ENCODE measurements at places on chromosomes 7 and 10.

DNA sequence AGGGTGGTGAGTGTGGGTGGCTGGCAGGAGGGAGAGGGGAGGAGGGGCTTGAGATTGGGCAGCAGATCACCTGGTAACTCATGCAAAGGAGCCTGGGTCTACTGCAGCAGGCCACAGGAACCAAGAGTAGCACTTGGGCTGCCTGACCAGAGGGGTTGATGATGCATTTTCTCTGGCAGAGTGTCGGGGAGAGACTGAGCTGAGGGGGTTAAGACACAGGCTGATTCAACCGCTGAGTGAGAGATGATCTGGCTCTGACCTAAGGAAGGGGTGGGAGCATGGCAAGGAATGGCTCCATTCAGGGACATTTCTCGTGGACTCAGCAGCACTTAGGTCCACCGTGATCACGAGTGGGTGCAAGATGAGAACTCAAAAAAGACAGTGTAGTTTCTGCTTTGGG lies 115.5 kb upstream of the STK17A start:
- no peak for DNase-seq

DNA sequence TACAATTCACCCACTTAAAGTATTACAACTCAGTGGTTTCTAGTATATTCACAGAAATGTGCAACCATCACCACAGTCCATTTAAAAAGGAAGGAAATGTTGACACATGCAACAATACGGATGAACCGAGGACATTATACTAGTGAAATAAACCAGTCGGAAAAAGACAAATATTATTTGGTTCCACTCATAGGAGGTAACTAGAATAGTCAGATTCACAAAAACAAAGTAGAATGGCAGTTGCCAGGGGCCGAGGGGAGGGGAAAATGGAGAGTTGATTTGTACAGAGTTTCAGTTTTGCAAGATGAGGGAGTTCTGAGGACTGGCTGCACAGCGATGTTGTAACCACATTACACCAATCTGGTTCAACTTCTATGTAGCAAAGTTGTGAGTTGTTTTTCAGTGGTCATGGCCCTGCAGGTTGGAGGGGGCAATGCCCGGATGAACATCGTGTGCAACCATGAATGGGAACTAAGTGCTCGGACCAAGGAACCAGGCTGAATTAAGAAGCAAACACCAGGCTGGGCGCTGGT lies 17.6 kb upstream of the TNPO3 start:
- no peak for DNase-seq

DNA sequence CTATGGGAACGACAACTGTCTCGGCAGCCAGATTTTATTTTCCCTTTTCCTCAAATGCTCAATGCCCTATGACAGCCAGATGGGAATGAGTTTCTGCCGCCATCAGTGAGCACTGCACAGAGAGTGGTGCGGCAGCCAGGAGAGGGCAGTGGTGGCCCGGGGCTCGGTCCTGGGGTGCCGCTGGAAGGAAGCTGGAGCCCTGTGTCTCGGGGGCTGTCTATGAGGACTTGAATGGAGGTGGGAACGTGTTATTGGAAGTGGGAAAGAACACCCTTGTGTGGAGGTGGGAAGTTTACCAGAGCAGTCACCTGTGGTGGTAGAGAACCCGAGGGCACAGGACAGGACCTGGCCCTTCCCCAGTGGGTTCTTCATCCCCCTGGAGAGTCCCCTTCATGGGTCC lies 35.8 kb downstream of the JAKMIP3 start:
- DNase-seq, result no peak

- no peak for DNase-seq
These were observed 10.0 kb downstream of the SLC25A28 start for GRCh38 chr10:99610221-99610620.

DNA sequence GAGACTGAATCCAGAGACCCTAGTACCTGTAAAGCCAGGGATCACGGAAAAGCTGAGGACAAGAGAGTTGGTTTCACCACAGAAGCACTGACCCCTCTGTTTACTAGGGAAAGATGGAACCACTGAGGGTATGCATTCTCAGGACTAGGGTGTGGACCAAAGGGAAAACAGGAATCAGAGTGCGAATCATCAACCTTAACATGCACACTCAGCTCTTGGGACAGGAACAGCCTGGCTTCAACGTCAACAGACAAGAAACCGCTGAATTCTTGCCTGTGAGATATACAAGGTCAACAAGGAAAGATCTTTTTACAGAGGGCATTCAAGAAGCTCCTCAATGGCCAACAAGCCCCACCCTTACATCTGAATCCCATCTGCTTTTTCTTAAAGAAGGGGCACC lies 14.9 kb downstream of the TNRC18 start:
- DNase-seq, result no peak

DNA sequence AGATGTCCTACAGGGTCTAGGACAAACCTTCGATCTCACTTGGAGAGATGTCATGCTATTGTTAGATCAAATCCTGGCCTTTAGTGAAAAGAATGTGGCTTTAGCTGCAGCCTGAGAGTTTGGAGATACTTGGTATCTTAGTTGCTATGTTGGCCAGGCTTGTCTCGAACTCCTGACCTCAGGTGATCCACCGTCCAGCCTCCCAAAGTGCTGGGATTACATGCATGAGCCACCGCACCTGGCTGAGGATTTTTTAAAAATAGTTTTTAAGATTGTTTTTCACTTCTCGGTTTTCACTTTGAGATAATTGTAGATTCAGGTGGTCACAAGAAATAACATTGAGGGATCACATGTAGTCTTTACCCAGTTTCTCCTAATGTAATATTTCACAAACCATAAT lies 738.3 kb upstream of the POM121L12 start:
- DNase-seq, result no peak

DNA sequence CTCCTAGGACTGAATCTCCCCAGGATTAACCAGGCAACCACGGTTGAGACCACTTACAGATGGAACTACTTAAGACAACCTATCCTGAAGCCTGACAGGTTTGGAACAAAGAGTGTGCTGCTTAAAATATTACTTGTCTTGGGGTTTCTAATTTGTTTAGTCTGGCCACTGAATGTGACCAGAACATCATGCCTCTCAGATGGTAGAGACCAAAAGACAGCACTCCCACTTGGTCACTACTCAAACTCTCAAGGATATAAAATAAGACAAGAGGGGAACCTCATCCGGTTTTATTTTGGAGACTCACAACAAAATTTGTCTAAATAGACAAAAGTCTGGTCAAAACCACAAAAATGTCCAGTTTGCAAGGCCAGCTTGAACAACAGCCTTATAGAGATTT lies 15.3 kb downstream of the MRPL32 start:
- DNase-seq, result no peak

DNA sequence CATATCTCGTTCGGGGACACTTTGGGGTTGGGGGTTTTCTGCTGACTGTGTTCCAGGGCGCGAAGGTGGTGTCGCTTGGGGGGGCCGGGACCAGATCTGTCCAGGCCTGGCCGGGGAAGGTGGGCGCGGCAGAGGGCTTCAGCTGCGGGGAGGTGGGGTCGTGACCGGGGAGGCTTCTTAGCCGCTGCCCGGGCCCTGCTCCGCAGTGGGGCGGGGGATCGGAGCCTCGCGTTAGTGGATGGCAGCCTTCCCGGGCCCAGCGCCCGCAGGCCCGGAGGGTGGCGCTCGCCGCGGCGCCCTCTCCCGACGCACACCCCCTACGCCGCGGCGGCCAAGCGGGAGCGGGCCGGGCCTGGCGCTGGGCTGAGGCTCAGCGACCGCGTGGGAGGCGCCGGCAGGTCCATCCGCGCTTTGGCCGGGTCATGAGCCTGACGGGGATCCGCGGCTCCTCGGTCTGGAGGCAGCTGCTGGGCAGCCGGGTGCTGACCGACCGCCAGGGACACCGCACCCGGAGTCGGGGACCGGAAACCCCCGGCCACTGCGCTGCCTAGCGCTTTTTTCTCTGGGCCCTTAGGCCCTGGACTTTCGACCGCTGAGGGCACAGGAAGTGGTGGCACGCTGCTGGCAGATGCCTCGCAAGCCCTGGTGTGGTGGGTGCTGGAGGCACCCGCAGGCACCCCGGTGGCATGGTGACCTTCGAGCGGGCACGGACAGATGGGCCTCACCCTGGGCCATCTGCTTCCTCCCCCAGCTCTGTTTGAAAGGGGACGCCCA lies 1.2 kb downstream of the AGAP3 start:
- no peak for DNase-seq

GRCh38 chr10:121168545-121169216 lies 317.5 kb downstream of the WDR11 start:
- no peak for DNase-seq

DNA sequence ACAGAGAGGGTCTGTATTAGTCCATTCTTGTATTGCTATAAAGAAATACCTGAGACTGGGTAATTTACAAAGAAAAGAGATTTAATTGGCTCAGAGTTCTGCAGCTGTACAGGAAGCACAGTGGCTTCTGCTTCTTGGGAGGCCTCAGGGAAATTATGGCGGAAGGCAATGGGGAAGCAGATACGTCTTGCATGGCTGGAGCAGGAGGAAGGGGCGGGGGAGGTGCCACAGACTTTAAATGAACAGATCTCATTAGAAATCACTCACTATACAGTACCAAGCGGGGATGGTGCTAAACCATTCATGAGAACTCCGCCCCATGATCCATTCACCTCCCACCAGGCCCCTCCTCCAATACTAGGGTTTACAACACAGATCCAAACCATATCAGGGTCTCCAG lies 3.7 kb upstream of the CALU start:
- DNase-seq, result no peak

DNA sequence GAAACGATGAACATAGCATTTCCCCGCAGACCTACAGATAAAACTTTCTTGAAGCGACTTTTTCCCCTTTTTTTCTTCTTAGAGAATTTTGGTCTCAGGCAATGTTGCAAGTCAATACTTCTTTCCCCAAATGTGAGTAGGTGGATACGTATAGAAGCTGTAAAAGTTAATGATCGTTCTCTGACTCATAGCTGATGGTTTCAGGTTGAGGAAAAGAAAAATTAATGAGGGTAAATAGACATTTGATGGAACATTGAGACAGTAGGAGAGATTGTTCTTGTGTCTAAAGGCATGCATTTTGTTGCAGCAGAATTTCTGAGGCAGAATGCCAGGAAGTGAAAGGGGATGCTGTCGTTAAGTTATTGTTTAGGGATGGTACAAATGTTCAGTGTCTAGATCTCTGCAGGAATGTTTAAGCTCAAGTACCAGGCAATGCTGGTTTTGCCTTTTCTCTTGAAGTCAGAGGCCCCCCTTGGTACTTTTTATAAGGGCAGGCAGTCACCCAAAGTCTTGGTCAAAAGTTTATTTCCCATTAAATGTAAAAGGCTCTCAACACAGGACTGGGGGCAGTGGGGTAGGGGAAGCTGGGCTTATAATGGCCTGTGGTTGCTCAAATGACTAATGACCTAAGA lies 9.3 kb downstream of the TCF7L2 start:
- DNase-seq, result no peak

GRCh38 chr7:151304856-151305255 lies 36.8 kb upstream of the NUB1 start:
- DNase-seq, result no peak

GRCh38 chr7:130141161-130141883 lies 63.9 kb downstream of the TMEM209 start:
- DNase-seq, result no peak

DNA sequence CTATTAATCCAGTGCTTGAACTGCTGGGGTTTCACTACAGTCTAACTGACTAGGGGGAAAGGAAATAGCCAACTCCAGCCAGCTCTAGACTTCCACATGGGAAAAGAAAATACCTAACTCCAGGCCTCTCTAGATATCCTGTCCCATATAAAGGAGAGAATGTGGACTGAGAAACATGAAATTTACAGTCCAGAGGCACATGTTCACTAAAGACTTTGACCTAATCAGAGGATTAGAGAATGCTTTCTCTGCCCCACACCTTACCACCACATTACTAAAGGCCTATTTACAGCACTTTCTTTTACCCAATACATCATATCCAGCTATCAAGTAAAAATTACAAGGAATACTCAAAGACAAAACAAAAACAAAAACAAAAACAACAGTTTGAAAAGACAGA lies 164.2 kb downstream of the PCLO start:
- DNase-seq, result no peak

DNA sequence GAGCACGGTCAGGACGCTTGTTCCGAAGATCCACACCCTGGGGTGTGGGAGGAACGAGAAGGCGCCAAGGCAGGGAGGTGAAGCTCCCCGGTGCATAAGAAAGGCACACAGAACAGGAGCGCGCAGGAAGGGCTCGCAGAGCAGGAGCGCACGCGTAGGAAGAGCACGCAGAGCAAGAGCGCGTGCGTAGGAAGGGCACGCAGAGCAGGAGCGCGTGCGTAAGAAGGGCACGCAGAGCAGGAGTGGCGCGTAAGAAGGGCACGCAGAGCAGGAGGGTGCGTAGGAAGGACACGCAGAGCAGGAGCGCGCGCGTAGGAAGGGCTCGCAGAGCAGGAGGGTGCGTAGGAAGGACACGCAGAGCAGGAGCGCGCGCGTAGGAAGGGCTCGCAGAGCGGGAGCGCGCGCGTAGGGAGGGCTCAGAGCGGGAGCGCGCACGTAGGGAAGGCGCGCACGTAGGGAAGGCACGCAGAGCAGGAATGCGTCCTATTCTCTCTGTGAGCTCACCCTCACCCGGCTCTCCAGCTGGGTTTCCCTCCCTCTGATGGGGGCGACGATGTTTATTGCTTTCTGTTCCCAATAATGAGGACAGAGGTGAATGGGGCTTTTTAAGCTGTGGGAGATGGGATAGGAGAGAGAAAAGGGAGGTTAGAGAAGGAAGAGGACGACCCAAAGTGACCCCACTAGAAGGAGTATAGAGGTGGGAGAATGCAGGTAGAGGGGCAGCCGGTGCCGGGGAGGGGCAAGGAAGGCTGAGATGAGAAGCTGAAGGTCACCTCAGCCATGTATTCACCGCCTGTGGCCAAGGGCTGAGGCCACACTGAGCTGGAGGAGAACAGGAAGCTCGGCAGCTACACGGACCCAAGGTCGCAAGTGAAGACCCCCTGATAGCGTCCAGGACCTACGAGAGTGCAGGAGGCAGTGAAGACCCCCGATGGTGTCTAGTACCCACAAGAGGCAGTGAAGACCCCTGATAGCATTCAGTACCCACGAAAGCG lies 423.2 kb downstream of the PTPRN2 start:
- no peak for DNase-seq

DNA sequence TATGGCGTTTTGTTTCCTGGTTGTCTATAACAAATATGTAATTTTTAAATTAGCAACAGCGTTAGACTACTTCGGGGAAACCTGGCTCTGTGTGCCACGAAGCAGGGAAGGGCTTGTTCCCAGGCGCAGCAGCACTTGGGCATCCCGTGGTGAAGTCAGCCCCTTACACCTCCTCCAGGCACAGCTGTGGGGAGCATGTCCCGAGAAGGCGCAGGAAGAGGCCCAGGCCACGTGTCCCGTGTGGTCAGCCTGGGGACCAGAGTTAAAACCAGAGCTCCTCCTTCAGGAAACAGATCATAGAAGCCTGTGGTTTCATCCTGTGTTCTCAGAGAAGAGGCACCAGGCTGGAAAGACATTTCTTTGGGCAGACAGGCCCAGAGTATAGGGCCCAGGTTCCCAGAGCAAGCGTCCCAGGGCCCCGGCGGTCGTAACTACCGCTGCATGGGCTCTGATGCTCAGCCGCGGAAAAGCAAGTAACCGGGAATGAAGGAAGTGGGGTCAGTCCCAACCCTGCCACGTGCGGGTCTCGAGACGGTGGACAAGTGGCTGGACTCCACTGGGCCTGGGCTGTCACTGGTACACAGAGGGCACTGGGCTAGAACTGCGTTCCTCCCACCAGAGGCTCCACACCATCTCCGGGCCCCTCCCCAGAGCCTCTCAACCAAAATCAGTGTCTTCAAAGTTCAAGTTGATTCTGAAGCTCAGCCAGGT lies 7.1 kb downstream of the NUDT1 start:
- no peak for DNase-seq

All from cortex of kidney (tissue), 1 donor.